Mononuclear cell (primary cell): ENCODE measurements at places on chromosomes 1 and 21. TPM values are rescaled to one million over a fixed set of nuclear protein-coding genes. Genes with fewer than 3 reads are reported as not detected.

FCRL4 gene
- total RNA-seq: not detected

OR2T2 gene
- total RNA-seq: 0.42 TPM

SIPA1L2 gene
- total RNA-seq: 2.4 TPM

RSPH1 gene
- 0.10 TPM for total RNA-seq

OR10J1 gene
- total RNA-seq: not detected

CRYBG2 gene
- 0.10 TPM for total RNA-seq

CR1L gene
- 0.21 TPM for total RNA-seq

CDKN2C gene
- 5.2 TPM for total RNA-seq

FCGR3B gene
- 2.3 TPM for total RNA-seq

OR2G6 gene
- total RNA-seq: 0.10 TPM

CD1B gene
- 0.52 TPM for total RNA-seq

GREM2 gene
- total RNA-seq: 0.31 TPM

CYP4X1 gene
- total RNA-seq: not detected

VPS26C gene
- 57.3 TPM for total RNA-seq

TRIM58 gene
- total RNA-seq: 15.2 TPM

SMYD2 gene
- 18.9 TPM for total RNA-seq

PTPRC gene
- total RNA-seq: 1,024 TPM

PIGR gene
- total RNA-seq: not detected

CORT gene
- 0.10 TPM for total RNA-seq

FHAD1 gene
- total RNA-seq: 0.10 TPM

OR2M3 gene
- total RNA-seq: not detected

ZBTB40 gene
- total RNA-seq: 14.8 TPM

CRYZ gene
- total RNA-seq: 2.7 TPM

HDAC1 gene
- 58.8 TPM for total RNA-seq

ARHGEF11 gene
- total RNA-seq: 18.3 TPM

DDR2 gene
- total RNA-seq: 1.2 TPM
